ENCODE measurements at places on chromosomes 3 and 15. TPM values are rescaled to one million over a fixed set of nuclear protein-coding genes. Genes with fewer than 3 reads are reported as not detected.

DNA sequence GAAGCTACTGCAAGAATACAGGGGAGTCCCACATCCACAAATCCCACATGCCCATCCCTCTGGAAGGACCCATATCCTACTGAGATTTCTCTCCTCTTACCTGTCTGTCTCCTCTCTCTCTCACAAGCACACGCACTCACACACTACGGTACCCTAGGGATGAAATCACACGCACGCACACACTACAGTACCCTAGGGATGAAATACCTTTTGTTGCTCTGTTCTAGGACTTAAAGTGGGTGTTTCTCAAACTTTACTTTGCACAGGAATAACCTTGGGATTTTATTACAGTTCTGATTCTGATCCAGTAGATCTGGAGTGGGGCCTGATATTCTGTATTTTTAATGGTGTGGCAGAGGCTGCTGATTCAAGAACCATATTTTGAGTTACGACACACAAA, 622.2 kb upstream of the ZNF385D start:
- no peak for DNase-seq

DNA sequence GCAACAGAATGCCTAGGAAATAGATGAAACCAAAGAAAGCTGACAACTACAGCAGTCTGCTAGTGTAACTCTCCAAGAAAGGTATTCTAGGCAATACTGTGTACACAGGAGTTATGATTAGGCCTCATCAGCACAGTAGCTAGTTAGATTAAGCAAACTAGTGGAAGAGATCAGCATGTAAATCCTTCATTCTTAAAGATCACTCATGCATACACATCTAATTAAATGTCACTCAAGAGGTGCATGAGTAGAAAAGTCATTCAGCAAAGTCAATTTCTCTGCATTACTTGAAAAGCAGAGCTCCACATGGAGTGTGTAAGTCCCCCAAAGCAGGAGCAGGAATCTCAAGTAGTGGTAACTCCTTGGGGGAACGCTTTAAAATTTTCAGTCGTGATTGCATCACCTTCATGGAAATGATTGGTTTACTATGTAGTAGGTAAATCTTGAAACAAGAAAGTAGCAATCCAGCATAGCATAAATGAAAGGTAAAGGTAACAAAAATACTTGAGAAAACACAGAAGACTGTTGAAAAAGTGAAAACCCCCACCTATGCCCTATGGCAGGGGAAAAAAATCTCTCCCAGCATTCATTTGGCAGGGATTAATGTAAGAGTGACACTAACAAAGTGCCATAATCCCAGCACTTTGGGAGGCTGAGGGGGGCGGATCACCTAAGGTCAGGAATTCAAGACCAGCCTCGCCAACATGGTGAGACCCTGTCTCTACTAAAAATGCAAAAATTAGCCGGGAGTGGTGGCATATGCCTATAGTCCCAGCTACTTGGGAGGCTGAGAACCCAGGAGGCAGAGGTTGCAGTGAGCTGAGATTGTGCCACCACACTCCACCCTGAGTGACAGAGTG, 29.4 kb upstream of the PPIB start:
- DNase-seq, result no peak

- no peak for DNase-seq
Observed at GRCh38 chr3:17154221-17154620, 269.5 kb downstream of the PLCL2 start.

DNA sequence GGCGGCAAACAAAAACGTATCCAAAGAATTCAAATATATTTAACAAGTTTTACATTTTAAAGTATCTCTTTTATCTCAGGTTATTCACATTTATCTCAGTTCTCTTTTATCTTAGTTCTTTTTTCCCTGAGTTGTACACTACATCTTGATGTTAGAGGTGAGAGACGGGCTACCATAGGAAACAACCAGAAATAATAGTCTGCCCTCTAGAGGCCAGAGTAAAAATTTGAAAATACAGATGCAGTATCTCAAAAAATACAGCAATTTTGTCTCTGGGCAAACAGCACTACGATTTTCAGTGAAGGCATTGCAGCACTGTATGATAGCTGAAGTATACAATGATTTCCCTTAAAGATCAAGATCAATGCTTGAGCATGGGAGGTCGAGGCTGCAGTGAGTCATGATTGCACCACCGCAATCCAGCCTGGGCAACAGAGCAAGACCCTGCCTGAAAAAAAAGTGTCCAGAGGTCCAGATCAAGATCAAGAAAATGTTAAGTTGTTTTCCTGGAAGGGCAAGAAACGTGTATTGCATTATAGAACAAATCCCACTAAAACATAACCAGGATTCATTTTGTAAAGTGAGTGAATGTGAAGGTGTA, 82.6 kb upstream of the ATP11B start:
- DNase-seq, result no peak

GRCh38 chr3:30473374-30474051, 132.9 kb upstream of the TGFBR2 start:
- no peak for DNase-seq

DNA sequence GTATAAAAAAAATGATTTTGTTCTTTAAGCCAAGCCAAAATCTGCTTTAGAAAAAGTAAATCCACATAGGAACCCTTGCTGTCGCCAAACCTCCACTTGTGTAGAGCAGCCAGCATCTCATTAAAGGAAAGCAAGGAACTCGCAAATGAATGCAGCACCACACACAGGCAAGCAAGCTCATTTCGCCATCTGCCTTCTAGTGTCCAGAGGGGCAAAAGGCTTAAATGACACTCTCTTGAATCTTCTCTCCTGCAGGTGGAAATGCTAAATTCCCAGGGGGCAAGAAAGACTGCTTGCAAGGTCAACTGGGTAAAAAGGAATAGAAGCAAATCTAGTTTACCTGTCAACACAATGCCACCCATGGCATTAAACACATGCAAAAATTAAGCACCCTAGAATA, 2.4 kb downstream of the MB21D2 start:
- DNase-seq, result no peak

Gene HHLA2
- total RNA-seq, result not detected

Gene TMEM207
- total RNA-seq, result not detected
